ENCODE measurements at places on chromosomes 2 and 18.

DNA sequence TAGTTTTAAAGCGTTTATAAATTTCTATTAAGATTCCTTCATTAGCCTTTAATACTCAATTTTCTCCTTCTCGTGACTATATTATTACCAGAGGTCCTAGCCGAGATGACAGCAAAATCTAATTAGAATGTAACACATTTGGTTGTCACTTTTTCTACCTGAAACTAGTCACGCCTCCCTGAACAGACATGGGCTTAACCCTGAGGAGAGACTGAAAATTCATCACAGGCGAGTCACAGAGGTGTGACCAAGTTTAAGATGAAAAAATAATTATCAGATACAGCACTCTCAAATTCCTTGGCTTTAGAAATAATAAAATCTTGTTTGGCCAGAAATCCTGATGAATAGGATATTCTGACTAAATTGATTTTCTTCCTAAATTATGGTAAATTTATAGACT, 834.4 kb upstream of the SLC39A10 start:
- peak; percentile 12 for DNase-seq

GRCh38 chr2:196853301-196854087, 44.3 kb upstream of the C2orf66 start:
- DNase-seq = no peak

GRCh38 chr2:128380961-128381938, 62.6 kb upstream of the HS6ST1 start:
- no peak for DNase-seq

- DNase-seq = no peak
These were observed 133.5 kb downstream of the SPTBN1 start for GRCh38 chr2:54589340-54590215.

DNA sequence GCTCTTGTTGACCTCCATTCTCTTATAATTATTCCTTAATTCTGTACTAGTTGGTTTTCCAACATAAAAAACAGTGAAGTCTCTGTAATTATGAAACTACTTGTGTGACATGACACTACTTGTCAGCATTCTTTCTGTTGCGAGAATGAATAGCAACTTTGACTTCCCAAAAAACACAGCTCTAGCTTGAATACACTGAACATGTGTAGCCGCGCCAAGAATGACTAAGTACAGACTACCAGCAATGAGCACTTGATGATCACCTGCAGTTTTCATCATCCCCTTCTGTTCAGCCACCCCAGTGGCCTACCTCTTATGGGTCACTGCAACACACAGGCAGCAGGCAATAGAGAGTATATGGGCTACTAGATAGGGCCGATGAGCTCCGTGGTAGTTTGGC, 229.3 kb downstream of the TGIF1 start:
- DNase-seq = peak; percentile 79

GRCh38 chr2:118239284-118239683, 151.0 kb downstream of the INSIG2 start:
- no peak for DNase-seq

GRCh38 chr2:233039846-233040530, 7.5 kb downstream of the NEU2 start:
- no peak for DNase-seq

DNA sequence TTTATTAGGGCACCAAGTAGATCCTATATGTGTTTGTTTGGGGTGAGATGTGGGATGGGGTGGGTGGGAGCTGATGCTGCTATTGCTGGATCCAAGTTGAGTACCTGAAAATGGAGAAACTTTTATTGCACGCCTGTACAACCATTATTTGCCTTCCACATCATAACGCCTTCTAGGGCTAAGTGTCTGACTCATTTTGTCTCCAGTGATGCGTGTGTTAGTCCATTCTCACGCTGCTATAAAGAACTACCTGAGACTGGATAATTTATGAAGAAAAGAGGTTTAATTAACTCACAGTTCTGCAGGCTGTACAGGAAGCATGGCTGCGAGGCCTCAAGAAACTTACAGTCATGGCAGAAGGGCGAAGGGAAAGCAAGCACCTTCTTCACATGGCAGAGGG, 58.2 kb downstream of the KDM3A start:
- DNase-seq = peak; percentile 6

DNA sequence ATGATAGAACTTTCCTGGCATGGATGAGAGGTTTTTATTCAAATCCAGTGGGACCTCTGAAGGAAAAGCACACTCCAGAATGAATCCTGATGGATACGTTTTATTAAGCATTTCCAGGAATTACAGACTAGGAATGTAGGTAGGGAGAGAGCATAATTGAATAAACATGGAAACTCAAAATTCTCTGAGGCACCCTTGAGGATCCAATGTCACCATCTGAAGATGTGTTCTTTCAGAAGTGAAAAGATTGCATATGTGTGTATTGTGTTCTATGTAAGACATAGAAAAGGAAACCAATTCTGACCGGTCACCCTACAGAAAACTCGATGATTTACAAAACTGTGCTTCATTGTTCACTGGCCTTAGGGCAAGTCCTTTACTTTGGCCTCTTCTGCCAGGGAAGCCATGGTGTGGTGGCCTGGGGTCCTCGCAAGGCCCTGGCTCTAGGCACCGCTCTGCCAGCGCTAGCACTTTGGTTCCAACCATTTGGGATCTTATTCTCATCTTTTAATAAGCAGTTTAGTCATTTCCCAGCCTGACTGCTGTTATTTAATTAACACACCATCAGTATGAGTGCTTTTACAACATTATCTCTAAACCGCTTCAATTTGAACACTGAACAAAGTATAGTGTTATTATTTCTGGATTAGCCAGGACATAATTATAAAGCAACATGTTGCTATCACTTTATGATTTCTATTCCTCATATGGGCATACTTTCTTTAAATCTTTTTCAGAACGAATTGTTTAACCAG, 4.5 kb upstream of the GKN1 start:
- DNase-seq = no peak

DNA sequence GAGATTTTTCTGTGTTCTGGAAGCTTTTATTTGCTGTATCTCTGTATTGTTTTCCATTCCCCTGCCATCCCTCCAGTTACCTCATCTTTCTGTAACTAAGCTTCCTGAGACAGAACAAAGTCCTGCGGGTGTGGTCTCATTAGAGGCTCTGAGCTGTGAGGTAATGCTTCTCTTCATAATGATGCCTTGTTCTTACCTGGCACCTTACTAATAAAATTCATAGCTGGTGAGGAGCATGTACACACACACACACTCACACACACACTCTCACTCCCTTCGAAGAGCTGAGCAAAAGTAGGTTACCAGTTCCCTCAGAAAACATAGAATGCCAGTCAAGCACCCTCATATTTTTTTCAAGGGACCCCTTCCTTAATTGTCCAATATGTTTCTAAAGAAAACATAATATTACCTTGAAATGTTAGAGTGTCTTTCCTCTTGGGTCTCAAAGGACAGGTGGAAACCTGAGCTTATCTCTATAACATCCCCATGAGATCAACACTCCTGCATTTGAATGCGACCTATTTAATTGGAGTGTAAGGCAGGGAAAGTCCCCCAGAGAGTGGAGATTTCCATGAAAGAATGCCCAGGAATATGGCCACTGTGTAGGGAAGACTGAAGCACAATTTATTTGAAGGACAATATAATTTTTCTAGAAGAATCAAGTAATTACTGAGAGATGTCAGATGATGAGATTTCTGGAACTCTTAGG, 161.6 kb upstream of the NCK2 start:
- peak; percentile 74 for DNase-seq

GRCh38 chr2:59578349-59578748, 975.1 kb downstream of the BCL11A start:
- no peak for DNase-seq

GRCh38 chr2:209147981-209148380, 275.9 kb upstream of the MAP2 start:
- DNase-seq = no peak

DNA sequence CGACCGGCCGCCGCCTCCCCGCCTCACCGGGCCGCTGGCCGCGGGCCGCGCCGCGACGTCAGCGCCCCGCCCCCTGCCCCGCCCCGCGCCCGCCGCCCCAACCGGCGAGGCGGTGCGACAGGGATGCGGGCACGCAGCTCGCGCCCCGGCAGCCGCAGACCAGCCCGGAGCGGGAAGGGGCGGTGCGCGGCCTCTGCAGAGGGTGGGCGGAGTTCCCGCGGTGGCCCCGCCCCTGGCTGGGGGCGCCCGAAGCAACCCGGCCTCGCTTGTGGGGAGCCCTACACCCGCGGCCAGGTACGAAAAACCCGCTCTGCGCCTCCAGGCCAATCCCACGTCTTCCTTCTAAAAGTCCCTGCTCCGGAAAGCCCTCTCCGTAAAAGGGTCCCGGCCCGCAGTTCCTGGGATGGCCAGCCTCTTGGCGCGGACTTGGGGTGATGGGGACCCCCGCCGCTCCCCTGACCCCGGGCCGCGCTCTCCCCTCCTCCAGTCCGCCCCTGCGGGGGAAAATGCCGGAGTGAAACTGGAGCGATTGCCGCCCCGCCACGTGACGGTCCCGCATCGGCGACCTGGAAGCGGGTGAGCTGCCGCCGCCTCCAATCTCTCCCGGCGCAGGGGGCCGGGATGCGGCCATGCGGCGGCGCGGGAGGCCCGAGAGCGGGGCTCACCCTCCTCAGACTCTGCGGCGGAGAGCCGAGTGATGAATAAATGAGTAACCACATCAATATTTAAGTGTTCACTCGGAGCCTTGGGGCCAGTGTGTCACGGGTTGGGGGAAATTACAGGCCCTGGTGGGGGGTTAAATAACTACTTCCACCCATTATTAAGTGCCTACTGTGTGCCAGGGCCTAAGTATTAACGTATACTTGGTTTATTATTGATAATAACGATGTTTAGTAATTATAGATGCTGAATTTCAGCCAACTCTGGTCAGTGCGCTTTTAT, at the start of gene RAB11FIP5:
TSS of gene RAB11FIP5 (minus strand) at position 36 of the 942 bp plus-strand sequence. CDS start 171 bp downstream, outside the sequence.
- peak; percentile 48 for DNase-seq

GRCh38 chr2:208025037-208025813, at the start of gene PLEKHM3:
TSS of gene PLEKHM3 (minus strand) at chr2:208025527. CDS start at chr2:208001639, 23,888 bp downstream.
- no peak for DNase-seq

- DNase-seq = no peak
These were observed 68.6 kb downstream of the COL6A3 start for GRCh38 chr2:237345411-237345810.

DNA sequence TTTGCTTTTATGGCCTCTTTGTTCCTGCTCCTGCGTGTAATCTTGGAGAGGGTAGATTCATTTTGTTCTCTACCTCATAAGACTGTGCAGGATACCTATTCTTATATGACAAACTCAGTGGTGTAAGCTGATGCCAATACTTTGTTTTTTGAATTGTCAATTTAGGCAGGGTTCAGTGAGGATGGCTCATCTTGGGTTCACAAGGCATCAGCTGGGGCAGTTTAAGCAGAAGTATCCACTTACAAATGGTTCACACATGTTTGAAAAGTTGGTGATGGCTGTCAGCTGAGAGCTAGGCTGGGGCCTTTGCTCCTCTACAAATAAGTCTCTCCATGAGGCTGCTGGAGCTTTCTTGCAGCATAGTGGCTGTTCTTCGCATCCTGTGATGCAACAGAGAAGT, 920.6 kb upstream of the PIK3C3 start:
- DNase-seq = no peak

Data from epithelial cell of prostate (primary cell).